ENCODE measurements at places on chromosomes 5 and 9.

DNA sequence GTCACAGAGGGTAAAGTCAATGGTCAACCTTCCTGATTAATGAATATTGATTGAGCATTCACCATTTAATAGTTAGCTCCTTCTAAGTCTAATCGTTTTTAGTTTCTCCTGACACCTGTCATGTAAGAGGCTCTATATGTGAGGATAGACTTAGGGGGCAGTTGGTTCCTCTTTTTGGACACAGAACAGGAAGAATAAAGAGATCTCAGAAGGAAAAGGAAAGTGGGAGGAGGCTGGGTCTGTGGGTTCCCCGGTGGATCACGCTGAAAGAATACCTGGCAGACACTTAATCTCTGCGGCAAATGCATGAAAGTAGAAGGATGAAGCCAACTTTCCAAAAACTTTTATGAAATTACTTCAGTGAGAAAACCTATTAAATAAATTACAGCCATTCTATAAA is 98.4 kb downstream of the PDE4D start:
- no peak for DNase-seq

DNA sequence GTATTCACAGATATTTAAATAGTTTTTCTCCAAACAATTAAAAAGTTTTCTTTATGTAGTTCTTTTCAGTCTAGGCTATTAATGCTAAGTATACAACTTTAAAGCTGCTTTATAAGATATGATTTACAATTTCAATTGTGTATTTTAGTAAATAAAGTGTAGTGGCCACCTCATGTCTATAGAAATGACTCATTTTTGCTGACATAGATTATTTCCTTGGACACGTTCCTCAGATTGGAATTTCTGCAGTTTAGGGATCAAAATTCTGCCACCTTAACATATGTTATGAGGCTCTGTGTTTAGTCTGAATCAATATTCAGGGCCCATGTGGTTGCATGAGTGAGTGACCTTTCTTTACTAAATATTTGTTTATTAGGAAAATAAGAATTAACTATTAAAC is 750.2 kb downstream of the IRX1 start:
- no peak for DNase-seq

DNA sequence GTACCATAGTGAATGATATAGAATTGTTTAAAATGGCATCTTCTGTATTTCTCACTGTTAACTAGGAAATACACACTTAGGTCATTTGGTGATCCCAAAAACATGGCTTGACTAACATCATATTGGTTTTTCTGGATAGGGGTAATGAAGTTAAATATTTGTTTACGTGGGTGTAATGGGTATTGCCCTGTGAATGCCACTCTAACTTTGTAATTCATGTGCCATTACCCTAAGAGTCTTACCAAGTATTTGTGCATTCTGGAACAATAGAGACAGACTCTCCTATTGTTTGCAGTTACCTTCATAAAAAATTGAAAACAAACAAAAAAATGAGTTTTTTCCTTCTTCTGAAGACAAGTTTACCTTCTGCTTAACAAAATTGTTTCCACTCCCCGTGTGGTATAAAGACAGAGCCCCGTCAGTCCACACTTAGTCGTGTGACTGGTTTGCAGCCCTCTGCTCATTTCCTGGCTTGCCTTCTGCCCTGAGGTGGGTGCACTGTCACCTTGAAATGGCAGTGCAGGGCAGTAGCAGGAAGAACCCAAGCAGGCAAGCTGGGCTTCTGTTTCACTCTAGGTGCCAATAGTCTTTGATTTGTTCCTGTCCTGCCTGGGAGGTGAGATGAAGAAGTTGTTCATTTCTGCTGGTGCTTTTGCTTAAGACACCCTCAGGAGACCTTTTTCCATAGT is 9.6 kb upstream of the CATSPER3 start:
- peak; percentile 44 for DNase-seq

- peak; percentile 68 for DNase-seq
These were observed 8.1 kb downstream of the NDST1 start for GRCh38 chr5:150516011-150516410.

- no peak for DNase-seq
These were observed 1479.3 kb upstream of the CDH9 start for GRCh38 chr5:28517691-28518090.

DNA sequence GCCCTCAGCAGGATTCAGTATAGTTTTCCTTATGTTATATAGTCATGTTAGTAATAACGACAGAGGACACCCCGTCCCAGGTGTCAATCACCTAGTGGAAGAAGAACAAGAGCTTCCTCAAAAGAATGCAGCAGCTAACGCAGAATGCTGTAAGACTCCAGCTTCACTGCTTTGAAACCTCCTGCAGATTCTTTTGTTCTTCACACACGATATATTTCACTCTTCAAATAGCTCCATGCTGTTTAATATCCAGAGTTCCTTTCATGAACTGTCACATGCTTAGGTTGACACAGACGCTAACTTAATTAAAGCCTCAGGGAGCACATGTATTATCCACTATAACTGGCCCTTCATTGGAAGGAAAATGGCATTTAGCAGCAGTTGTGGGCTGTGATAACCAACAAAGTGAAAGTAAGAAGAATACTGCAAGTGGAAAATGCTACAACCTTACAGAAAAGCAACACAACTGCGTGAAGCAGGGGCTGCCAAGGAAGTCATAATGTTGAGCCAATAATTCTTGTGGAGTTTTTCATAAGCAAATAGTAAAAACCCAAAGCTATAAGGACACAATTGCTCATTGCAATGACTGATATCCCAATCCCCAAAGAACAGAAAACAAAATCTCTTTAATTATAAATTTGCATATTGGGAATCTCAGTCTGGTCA is 387.5 kb downstream of the PLK2 start:
- DNase-seq = no peak

- no peak for DNase-seq
These were observed 5.7 kb downstream of the SLC6A3 start for GRCh38 chr5:1439388-1440097.

- DNase-seq = peak; percentile 27
These were observed 19.3 kb upstream of the HSPA9 start for GRCh38 chr5:138594305-138595058.

DNA sequence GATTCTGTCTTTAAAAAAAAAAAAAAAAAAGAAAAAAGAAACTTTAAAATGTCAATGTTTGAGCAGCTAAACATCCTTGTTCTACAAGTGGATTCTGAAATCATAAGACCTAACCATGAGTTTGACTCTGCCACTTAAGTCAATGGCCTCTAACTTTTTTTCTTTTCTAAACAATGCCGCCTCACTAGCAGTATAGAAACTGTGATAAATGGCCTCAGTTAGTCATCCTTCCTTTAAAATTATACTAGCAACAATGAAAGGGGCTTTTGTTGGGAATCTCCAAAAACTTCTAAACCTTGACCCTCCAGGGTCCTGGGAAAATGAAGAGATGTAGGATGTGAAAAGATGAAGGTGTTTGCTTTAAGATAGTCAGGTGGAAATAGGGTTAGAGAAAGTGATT is 71.1 kb downstream of the FBXL7 start:
- no peak for DNase-seq

DNA sequence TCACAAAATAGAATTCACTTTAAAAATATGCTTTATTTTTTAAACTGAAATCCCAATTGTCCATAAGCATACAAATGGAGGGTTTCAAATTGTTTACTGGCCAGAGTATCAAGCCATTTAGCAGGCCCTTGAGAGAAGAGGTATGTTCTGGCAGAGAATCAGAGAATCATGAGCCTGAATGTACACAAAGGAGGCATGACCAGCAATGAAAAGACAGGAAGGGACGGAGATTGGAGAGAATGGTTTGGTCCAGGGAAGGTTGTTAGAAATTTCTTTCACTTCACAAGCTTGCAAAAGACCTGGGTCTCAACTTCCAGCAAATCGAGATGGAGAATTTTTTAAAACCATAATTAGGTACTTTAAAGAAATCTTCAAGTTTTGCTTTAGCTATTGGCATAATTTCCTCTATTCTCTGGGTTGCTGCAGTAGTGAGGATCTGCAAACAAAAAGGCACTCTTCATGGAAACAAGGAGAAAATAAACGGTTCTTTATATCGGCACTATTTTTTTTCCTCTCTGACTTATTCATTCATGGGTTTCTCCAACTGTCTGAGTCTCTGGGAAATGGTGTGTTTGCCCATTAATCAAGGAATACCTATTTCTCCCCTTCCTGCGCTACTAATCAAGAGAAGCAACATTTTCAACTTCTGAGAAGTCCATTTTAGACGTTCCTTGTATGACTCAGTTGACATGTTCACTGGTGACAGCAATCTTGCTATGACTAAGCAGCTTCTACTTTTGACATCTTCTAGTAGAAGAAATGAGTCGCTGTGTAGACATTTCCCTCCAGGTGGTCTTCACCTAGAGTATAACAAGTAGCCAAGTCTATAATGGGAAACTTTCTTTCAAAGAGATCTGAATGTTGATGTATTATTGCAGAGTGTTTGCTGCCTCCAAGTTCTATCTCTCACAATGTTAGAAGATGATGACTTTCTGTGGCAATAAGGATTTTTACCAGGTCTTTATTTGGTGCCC is 23.1 kb upstream of the ERCC6L2 start:
- DNase-seq = peak; percentile 57

DNA sequence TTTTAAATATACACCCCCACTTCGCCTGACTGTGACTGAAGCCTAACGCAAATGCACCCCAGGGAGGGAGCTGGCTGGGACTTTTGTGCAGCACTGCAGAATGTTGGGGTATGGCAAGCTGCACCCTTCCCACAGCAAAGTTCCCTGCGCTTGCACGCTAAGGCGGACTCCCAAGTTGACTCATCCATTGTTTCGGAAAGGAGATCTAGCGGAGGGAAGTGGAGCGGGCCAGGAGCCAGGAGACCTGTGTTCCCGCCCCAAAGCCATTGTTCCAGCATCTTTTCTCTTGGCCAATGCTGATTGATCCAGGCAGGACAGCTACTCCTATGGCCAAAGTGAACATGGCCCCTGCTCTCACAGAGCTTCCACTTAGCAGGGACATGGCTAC is 202.9 kb downstream of the AOPEP start:
- DNase-seq = no peak

GRCh38 chr9:136544548-136544963 is 1.3 kb downstream of the NOTCH1 start:
- DNase-seq = peak; percentile 73

DNA sequence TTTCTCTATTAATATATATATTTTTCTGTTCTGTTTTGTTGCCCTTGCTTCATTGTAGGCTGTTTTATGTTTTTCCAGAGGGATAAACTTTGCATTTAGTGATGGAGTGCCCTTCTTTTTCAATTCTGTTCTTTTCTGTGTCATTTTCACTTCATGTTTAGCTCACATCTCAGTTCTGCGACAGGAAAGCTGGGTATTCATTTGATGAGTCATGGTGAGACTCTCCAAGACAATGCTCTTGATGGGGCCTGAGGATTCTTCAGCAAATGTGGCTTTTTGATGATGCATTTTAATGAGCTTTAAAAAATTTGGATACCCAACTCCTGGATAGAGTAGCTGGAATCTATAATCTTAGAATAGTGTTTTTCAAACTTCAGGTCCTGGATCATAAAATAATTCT is 56.5 kb upstream of the SPATA31D4 start:
- DNase-seq = peak; percentile 36

GRCh38 chr9:70639853-70640814 is 225.7 kb upstream of the KLF9 start:
- DNase-seq = peak; percentile 66

- peak; percentile 58 for DNase-seq
These were observed 23.9 kb downstream of the GTF3C4 start for GRCh38 chr9:132694144-132694543.

GRCh38 chr9:17083258-17083657 is 51.6 kb upstream of the CNTLN start:
- no peak for DNase-seq

DNA sequence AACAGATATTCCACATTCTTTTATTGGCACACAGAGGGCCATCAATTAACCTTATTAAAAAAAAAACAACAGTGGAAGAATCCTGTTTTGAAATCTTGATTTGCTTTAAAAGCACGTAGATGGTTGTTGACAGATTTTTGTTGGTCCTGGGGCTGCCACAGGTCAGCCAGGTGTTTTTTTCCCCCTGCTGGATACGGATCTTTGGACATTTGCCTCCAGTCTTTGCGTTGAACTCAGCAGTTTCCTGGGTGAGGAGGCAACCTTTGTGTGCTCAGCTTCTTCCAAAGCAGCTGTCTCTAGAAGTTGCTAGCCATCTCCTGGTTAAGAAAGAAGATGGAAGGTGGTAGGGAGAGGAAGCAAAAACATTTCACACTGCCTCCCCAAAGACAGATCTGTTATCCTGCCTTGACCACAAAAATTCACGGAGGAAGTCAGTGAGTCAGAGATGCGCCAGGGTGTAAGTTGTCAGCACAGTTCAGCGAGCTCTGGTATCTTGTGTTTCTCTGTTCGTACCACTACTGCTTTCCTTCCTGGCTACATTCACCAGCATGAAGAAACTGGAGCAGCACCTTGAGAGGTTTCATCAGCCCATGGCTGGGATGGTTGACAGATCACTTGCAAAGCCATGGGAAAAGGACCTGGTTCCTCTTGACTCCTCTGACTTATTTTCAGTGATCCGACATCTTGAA is 207.3 kb downstream of the ARHGAP26 start:
- no peak for DNase-seq

DNA sequence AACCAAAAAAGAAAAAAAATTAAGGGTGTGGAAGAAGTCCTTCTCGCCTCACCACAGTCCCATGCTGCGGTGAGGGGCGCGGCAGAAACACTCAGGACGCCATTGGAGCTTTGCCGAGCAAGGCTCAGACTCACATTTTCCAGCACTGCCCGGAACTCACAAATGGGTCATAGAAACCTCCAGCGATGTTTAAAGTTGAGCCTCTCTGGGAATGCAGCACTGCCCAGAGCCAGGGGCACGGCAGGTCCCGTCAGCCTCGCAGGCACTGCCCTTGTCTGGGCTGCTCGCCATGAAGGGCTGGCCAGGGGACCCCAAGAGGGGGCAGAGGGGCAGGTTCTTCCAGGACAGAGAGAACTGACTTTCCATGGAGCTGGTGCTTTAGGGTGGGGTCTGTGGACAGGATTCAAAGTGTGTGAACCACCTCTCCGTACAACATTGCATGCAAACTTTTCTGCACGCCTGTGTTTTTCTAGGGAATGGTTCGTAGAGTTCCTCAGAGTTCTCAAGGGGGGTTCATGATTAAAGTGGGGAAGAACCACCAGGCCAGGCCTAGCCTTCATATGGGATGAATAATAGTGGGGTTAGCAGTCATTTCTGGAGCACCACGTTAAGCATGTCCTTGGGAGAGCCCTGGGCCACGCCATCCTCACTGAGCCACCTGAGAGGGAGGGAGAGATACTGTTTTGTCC is 38.4 kb downstream of the PRRX2 start:
- DNase-seq = no peak

GRCh38 chr5:119083679-119084078 is 12.8 kb downstream of the DMXL1 start:
- no peak for DNase-seq
